ENCODE measurements at places on chromosomes 16 and 17.

DNA sequence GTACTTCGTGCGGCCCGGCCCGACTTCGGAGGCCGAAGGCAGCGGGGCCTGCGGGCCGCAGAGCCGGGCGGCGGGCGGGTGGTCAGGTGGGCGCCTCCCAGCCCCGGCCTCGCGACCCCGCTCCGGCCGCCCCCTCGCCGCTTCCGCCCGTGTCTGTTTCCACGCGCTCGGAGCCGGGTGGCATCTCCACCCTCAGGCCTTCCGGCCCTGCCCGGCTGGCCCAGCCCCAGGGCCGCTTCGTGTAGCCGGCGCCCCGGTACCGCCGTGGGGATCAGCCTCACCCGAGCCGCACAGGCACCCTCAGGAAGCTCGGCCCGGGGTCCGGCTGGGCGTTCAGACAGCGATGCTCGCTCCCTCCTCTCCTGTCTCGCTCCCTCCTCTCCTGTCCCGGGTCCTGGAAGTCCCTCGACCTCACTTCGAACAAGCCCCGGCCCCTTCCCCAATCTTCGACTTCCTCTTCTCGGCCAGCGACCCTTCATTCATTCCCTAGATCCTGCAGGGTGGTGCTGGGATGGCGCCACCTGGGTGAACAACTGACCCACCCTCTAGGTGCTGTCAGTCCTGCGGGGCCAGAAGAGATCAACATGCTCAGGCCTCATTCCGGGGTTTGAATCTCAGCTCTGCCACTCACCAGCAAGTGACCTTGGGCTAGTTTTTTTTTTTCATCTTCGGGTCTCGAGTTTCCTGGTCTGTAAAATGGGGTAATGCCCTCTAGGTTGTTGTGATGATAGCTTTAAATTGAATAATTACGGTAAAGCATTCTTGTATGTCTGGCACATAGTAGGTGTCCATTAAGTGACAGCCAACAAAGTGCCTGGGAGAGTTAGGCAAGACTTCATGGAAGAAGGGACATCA is 610 bp downstream of the VPS4A start:
- DNase-seq, result peak; percentile 82

DNA sequence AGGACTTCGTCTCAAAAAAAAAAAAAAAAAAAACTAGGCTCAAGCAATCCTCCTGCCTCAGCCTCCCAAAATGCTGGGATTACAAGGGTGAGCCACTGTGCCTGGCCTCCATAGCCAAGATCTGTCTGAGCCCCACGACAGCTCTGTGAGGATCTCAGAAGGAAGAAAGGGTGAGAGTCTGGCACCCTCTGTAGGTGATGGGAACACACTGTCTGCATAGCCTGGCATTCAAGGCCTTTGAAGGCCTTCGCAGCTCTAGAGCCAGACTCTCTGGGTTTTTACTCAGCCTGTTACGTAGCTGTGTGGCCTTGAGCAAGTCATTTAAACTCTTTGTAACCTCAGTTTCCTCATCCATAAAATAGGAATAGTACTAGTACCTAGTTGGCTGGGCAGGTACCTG is 6.3 kb upstream of the XPO6 start:
- no peak for DNase-seq

GRCh38 chr17:58285422-58285810 is 4.7 kb upstream of the MPO start:
- peak; percentile 10 for DNase-seq

DNA sequence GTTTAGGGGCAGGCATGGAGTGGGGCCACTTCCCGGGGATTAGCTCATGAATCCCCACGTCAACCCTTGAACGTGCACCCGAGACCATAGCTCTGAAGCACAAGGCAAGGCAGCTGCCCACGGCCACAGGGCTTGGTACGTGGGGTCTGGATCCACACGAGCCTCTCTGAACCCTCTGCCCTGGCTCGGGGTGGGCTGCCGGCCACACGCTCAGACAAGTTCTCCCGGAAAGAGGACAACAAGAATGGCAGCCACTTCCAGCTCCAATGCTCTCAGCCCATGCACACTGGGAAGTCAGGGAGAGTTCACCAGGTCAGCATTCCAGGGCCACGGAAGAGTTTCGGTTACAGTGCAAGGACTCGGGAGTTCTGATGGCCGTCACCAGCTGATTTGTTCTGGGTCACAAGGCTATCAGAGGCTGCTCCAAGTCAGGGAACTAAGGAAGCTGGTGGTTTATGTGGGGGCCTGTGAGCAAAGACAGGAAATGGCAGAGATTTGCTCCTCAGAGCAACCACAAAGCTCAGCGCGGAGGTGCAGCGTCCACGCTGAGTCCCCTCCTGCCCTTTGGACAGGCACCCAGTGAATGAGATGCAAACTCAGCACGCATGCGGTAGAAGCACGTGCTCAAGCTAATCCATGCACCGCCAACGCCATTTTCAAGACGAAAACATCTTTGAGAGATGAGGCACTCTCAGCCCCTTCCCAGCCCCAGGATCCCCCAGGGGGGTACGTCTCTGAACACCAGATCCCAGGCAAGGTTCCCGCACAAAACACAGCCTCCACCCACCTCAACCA is 356.4 kb downstream of the FOXL1 start:
- no peak for DNase-seq

Data from upper lobe of right lung (tissue), 1 donor.